ENCODE measurements at places on chromosomes 1 and 21.

GRCh38 chr1:112723511-112723839 lies 8.3 kb upstream of the PPM1J start:
- H3K27ac ChIP-seq: no peak overlapping the region
- no peak overlapping the region for H3K4me3 ChIP-seq
- no peak for DNase-seq
- no peaks in the 10 kb centered on the region for H3K36me3 ChIP-seq
- peaks cover 27% of the 10 kb centered on the region for H3K27me3 ChIP-seq
- H3K4me1 ChIP-seq: peaks cover 7% of the 10 kb centered on the region

GRCh38 chr21:43192501-43193081 lies 23.8 kb downstream of the CRYAA start:
- no peak for DNase-seq
- no peak overlapping the region for H3K27ac ChIP-seq
- no peaks in the 10 kb centered on the region for H3K4me1 ChIP-seq
- no peaks in the 10 kb centered on the region for H3K36me3 ChIP-seq
- peaks cover 2% of the 10 kb centered on the region for H3K27me3 ChIP-seq

- no peak for DNase-seq
- H3K36me3 ChIP-seq: no peaks in the 10 kb centered on the region
- peak overlapping the region; percentile 38 for H3K27ac ChIP-seq
These were observed 13.7 kb downstream of the MEGF6 start for GRCh38 chr1:3597599-3597964.

DNA sequence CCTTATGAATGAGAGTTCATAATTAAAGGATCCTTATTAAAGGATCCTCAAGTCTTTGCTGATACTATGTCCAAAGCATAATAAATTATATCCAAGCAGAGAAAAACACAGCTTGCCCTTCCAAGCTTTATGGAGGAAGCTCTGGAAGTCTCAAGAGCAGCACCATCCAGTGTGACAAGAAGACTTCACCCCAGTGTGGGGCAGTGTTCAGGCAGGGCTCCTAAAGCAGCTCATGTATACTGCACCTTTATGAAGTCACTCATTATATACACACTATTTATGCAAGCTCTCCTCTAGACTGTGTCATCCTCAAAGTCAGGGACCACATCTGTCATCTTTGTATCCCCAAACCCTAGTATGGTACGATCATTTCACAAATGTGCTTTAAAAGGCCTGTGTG lies 11.9 kb upstream of the CCN1 start:
- H3K27me3 ChIP-seq: no peaks in the 10 kb centered on the region
- H3K4me3 ChIP-seq: no peak overlapping the region
- H3K27ac ChIP-seq: no peak overlapping the region

DNA sequence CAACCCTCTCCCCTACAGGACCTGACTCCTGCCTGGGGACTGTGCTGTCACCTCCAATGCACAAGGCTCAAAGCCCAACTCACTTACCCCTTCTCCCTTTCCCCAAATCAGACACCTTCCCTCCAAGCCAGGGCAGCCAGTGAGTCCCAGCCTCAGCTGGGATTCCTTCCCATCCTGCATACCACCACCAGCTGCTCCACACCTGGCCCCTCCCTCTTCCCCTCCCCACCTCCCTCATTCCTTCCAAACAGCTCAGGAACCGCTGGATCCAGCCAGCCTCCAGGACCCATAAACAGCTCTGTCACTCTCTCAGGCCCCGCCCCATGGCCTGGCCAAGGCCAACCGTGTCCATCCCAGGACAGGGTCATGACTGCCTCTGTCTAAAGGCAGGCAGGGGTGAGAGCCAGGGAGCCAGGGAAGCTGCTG lies 41.4 kb downstream of the ACOT7 start:
- H3K27me3 ChIP-seq: no peaks in the 10 kb centered on the region
- H3K27ac ChIP-seq: no peak overlapping the region
- H3K4me3 ChIP-seq: no peak overlapping the region
- peaks cover 3% of the 10 kb centered on the region for H3K4me1 ChIP-seq

DNA sequence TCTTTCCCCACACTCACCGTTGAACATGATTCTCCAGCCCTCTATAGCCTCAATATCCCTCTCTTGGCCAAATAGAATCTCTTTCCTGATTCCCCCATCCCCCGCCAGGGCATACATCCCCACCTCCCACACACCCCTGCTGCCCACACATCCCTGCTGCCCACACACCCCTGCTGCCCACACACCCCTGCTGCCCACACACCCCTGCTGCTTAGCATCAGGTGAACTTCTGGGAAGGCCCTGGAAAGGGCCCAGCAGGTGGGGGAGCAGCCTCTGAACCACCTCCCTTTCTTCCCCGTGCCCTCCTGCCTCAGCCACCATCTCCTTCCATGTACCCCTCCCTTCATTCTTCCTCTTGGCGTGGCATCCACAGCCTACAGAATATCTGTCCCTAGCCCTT lies 15.9 kb upstream of the IFNLR1 start:
- H3K27me3 ChIP-seq: peaks cover 6% of the 10 kb centered on the region
- no peaks in the 10 kb centered on the region for H3K36me3 ChIP-seq
- no peak for DNase-seq
- no peak overlapping the region for H3K27ac ChIP-seq
- H3K4me3 ChIP-seq: no peak overlapping the region

- DNase-seq: no peak
- no peak overlapping the region for H3K27ac ChIP-seq
- H3K36me3 ChIP-seq: no peaks in the 10 kb centered on the region
- H3K27me3 ChIP-seq: no peaks in the 10 kb centered on the region
These were observed 14.8 kb upstream of the PADI2 start for GRCh38 chr1:17134034-17134433.

- H3K27me3 ChIP-seq: no peaks in the 10 kb centered on the region
- H3K4me3 ChIP-seq: no peak overlapping the region
- DNase-seq: no peak
- no peak overlapping the region for H3K27ac ChIP-seq
These were observed 131.6 kb upstream of the ZC3H12A start for GRCh38 chr1:37342736-37343135.

DNA sequence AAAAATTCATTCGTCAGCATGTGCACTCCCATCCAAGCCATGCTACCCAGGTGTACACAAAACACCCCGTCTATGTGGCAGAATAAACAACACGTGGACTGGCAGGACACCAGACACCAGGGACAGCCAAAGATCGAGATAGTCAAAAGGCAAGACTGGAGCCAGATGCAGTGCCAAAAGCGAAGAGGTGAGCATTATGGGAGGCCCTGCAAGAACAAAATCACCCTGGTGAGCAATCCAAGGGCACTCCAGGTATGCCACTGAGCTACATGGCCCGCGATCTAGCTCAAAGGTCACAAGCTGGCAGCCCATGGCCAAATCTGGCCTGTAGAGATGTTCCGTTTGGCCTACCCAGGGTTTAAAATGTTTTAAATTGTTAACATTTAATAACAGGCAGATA lies 33.7 kb downstream of the PLPP3 start:
- H3K27ac ChIP-seq: no peak overlapping the region
- no peak overlapping the region for H3K4me3 ChIP-seq
- DNase-seq: no peak
- H3K27me3 ChIP-seq: no peaks in the 10 kb centered on the region
- H3K36me3 ChIP-seq: peaks cover 2% of the 10 kb centered on the region

GRCh38 chr21:35424122-35424521 lies 375.0 kb upstream of the RUNX1 start:
- no peak for DNase-seq
- peaks cover 10% of the 10 kb centered on the region for H3K4me1 ChIP-seq
- H3K36me3 ChIP-seq: no peaks in the 10 kb centered on the region
- no peaks in the 10 kb centered on the region for H3K27me3 ChIP-seq

DNA sequence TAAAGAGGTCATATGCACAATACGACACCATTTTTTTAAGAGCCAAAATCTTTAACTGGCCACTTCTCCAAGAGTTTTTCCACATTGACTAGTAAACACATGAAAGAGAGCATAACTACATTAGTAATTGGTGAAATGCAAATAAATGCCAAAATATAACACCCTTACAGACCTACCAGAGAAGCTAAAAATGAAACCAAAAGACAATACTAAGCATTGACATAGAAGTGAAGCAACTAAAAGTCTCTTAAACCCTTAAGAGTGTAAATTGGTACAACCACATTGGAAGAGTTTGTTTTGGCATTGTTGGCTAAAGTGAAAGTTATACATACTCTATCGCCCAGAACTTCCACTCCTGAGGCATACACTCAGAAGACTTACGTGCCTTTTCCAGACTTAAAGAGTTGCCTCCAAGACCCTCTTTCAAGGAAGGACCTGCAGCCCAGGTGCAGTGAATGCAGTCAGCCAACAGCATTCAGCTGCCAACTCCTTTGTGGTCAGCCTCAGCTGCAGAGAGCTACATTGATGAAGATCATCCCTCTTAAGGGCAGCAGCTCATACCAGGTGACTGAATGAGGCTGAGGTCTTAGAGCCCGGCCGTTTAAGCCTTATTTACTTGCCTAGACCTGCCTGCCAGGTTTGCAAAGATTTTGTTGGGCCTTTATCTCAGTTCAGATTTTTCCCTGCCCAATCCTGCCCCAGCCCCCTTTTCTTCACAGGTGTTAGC lies 839.1 kb upstream of the ADGRL2 start:
- no peak overlapping the region for H3K4me3 ChIP-seq
- H3K27ac ChIP-seq: no peak overlapping the region
- H3K36me3 ChIP-seq: no peaks in the 10 kb centered on the region
- no peak for DNase-seq
- no peaks in the 10 kb centered on the region for H3K4me1 ChIP-seq

DNA sequence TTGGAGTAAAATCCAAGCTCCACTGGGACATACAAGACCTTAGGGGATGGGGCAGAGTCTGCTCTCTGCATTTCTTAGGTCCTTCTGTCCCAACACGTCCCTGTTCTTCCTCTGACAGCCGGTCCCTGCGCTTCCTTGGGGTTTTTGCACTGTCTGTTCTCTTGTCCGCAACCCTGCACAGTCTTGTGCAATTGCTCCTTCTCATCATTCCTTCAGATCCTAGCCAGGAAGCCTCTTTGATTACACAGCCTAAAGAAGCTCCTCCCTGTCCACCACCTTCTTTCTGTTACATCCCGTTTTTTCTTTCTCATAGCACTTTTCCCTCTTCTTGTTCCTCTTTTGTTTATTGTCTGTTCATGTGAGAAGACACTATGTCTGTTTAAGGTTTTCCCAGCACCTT lies 19.9 kb downstream of the ACOT11 start:
- no peaks in the 10 kb centered on the region for H3K27me3 ChIP-seq
- H3K4me3 ChIP-seq: no peak overlapping the region
- no peak for DNase-seq
- no peaks in the 10 kb centered on the region for H3K36me3 ChIP-seq

GRCh38 chr1:48332115-48332514 lies 109.6 kb downstream of the SLC5A9 start:
- DNase-seq: no peak
- no peak overlapping the region for H3K4me3 ChIP-seq
- no peaks in the 10 kb centered on the region for H3K4me1 ChIP-seq
- H3K27ac ChIP-seq: no peak overlapping the region
- no peaks in the 10 kb centered on the region for H3K36me3 ChIP-seq

DNA sequence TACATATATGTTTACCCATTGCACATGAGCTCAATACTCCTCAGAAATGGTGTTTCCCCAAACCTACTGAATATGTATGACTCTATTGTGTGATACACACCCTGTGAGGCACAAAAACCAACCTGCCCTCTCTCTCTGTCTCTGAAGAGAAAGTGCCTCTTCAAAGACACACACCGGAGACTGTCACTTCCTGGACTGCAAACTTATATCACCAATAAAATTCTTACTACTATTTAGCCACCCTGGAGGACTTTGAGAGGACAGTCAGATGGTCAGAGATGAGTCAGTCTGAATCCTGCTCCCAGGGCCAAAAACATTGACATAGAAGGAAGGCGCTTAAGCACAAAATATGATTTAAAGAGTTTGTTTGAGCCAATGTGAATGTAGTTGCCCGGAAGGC lies 110.4 kb downstream of the PPIAL4G start:
- no peaks in the 10 kb centered on the region for H3K4me1 ChIP-seq
- no peak overlapping the region for H3K4me3 ChIP-seq
- no peak for DNase-seq
- H3K36me3 ChIP-seq: no peaks in the 10 kb centered on the region

GRCh38 chr1:230506451-230506850 lies 80.3 kb upstream of the PGBD5 start:
- no peak overlapping the region for H3K4me3 ChIP-seq
- no peak for DNase-seq
- H3K27me3 ChIP-seq: no peaks in the 10 kb centered on the region
- H3K4me1 ChIP-seq: no peaks in the 10 kb centered on the region
- H3K36me3 ChIP-seq: no peaks in the 10 kb centered on the region

DNA sequence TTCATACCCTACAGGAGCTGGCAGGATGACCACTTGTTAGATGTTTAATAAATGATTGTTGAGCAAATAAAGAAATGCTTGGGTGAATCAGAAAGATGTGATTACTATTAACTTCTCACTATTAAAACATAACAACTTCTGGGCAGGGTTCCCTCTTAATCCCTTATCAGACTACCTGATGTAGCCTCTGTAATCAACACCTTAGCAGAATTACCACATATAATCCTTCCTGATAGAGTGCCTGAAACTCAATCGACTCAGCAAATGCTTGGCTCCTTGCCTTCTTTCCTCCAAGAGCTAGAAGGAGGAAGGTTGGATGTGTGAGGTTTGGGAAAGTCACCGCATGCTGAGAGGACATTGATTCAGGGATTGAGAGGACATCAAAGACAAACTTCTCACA lies 34.8 kb upstream of the DSCAM start:
- H3K36me3 ChIP-seq: no peaks in the 10 kb centered on the region
- no peak for DNase-seq
- H3K4me3 ChIP-seq: no peak overlapping the region
- H3K27ac ChIP-seq: no peak overlapping the region

- H3K36me3 ChIP-seq: no peaks in the 10 kb centered on the region
- peak; percentile 23 for DNase-seq
- H3K4me1 ChIP-seq: no peaks in the 10 kb centered on the region
- no peaks in the 10 kb centered on the region for H3K27me3 ChIP-seq
- no peak overlapping the region for H3K4me3 ChIP-seq
These were observed 207.4 kb upstream of the RUNX1 start for GRCh38 chr21:35256468-35256988.

- H3K36me3 ChIP-seq: no peaks in the 10 kb centered on the region
- no peaks in the 10 kb centered on the region for H3K27me3 ChIP-seq
- no peak for DNase-seq
- H3K4me1 ChIP-seq: peaks cover 56% of the 10 kb centered on the region
- H3K4me3 ChIP-seq: no peak overlapping the region
These were observed 59.3 kb upstream of the ABCG1 start for GRCh38 chr21:42159560-42160110.

DNA sequence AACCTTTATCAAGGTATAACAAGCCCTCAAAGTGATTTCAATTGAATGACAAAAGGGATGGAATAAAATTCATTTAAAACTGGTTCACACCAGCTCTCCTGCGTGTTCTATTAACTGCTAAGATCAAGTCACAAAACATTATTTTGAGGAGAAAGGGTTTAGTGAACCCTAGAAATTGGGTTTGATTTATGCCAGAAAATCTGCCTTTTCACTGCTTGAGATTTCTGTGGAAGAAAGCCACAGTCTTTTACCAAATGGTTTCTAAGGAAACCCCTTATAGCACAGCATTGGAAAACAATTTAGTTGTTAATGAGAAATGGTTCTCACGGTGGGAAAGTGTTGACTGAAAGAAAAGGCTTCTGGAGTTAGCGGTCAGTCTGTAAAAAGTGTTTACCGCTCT lies 43.6 kb upstream of the DPH5 start:
- H3K27me3 ChIP-seq: no peaks in the 10 kb centered on the region
- DNase-seq: no peak
- H3K36me3 ChIP-seq: no peaks in the 10 kb centered on the region
- peaks cover 4% of the 10 kb centered on the region for H3K4me1 ChIP-seq
- no peak overlapping the region for H3K27ac ChIP-seq
- no peak overlapping the region for H3K4me3 ChIP-seq

GRCh38 chr1:209651138-209651587 lies 1.1 kb downstream of the LAMB3 start:
- no peaks in the 10 kb centered on the region for H3K4me1 ChIP-seq
- DNase-seq: no peak
- H3K4me3 ChIP-seq: no peak overlapping the region
- no peaks in the 10 kb centered on the region for H3K36me3 ChIP-seq

All from thymus (tissue), 14 donors.